ENCODE measurements at places on chromosomes 12 and 14.

DNA sequence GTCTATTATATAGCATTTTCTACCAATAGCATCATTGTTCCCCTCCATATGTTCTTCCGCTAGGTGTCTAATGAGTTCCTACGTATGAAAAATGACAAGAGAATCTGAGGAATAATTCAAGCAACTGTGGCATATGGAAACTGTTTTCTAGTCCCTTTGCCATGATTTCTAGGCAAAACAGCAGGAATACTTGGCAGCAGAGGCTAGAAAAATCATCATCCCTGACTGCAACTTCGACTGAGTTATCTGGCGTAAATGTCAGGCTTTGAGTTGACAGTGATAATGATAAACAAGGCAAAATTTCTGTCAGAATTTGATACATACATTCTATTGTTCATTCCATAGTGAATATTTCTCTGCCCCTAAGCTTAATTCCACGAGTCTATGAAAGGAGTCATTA, 572.8 kb upstream of the USP15 start:
- no peak for DNase-seq

- DNase-seq = no peak
Observed at GRCh38 chr14:101603096-101603495, 41.8 kb downstream of the DIO3 start.

- no peak for DNase-seq
Observed at GRCh38 chr12:45611061-45611460, 118.4 kb upstream of the ARID2 start.

DNA sequence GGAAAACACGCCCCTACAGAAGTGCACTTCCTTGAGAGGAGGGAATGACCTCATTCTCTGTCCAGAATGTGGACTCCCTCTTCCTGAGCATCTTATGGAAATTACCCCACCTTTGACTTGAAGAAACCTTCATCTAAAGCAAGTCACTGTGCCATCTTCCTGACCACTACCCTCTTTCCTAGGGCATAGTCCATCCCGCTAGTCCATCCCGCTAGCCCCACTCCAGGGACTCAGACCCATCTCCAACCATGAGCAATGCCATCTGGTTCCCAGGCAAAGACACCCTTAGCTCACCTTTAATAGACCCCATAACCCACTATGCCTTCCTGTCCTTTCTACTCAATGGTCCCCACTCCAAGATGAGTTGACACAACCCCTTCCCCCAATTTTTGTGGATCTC, 5.0 kb upstream of the INHBE start:
- DNase-seq = no peak

DNA sequence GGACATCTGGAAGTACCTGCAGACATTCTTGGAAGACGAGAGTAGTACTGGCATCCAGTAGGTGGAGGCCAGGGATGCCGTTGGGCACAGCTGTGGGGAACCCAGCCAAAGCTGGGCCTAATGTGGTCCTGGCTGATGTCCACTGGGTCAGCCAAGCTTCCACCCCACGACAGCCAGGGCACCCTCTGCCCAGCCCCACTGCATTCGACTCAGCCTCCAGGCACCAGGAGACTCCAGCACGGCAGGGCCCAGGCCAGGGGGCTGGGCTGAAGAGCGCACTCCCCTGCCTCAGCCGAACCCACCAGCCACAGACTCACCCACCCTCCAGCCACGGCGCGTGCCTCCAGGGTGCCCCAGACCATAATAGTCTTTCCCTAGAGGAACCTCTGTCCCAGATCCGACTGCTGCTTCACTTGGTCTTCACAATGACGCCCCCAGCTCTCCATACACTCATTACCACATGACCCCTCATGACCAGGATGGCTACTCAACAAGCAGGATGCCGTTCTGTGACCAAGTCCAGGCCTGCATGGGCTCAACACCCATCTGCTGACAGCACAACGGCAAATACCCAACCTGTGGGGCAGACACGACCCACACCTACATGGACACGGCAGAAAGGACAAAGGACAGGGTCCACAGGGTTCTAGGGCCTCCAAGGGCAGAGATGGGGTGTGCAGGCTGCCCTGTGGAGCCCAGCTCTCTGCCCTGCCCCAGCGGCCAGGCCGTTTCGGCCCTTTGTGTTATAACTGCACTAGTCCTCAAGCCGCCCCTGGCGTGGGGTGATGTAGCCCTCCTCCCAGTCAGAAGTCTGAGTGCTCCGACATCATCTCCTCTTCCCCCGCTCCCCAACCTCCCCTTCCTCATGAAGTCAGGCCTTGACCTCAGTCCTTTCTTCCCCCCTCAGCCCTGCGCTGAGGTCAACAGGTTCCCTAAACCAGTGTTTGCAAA, 22.8 kb downstream of the ITPK1 start:
- no peak for DNase-seq

DNA sequence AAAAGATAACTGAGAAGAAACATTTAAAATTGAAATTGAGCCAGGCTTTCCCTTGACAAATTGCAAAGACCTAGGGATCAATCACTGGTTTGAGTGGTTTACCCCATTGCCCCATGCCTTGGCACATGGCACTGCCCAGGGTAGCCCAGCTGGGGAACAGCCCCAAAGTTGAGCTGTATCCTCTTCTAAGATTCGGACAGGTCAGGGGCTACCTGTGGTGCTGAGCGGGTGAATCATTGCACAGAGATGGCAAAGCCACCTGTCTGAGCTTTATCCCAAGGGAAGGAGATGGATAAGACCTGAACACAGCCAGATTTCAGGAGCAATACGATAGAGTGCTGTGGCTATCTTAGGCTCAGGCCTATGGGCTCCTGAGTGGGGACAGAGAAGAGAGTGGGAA, 7.0 kb downstream of the IFI27L2 start:
- no peak for DNase-seq

- no peak for DNase-seq
Observed at GRCh38 chr12:47860279-47860841, 40.7 kb upstream of the HDAC7 start.

DNA sequence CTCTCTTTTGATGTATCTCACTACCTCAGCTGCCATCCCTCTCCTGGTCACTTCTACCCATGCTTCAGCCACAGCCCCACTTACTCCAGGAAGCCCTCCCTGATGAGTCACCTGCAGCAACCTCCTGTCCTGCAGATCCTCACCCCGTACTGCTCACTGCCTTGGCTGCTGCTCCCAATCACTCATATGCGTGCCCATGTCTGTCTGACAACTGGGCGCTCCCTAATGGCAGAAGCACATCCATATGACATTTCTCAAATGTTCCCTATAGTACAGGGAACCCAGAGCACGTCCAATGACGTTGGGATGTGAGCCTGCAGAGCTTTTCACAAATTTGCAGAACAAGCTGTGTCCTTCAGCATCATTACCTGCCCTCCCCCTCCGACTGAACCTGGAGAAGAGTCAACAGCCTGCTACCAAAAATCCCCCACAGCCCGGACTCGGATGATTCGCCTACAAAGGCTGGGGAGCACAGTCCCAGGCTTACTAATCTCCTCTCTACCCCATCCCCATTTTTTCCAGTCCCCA, 90.0 kb downstream of the SINHCAF start:
- DNase-seq = no peak

DNA sequence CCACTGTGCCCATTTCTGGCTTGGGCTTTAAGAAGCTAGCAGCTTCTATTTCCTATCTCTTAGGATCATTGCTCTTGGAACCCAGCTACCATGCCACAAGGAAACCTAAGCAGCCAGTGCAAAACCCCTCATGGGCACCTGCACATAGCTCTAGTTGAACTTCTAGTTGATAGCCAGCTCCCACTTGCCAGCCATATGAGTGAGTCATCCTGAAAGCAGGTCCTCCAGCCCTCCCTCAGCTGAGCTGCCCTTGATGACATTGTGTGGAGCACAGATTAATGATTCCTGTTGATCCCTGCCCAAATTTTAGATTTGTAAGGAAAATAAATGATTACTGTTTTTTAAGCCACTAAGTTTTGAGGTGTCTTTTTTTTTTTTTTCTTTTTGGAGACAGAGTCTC, 234.2 kb upstream of the FBXO33 start:
- DNase-seq = no peak

GRCh38 chr12:71904629-71905028, 34.0 kb upstream of the TPH2 start:
- no peak for DNase-seq

- DNase-seq = no peak
Observed at GRCh38 chr12:110355073-110355472, 48.4 kb downstream of the ANAPC7 start.

GRCh38 chr14:75579338-75579864, 981 bp downstream of the FLVCR2 start:
- DNase-seq = no peak

DNA sequence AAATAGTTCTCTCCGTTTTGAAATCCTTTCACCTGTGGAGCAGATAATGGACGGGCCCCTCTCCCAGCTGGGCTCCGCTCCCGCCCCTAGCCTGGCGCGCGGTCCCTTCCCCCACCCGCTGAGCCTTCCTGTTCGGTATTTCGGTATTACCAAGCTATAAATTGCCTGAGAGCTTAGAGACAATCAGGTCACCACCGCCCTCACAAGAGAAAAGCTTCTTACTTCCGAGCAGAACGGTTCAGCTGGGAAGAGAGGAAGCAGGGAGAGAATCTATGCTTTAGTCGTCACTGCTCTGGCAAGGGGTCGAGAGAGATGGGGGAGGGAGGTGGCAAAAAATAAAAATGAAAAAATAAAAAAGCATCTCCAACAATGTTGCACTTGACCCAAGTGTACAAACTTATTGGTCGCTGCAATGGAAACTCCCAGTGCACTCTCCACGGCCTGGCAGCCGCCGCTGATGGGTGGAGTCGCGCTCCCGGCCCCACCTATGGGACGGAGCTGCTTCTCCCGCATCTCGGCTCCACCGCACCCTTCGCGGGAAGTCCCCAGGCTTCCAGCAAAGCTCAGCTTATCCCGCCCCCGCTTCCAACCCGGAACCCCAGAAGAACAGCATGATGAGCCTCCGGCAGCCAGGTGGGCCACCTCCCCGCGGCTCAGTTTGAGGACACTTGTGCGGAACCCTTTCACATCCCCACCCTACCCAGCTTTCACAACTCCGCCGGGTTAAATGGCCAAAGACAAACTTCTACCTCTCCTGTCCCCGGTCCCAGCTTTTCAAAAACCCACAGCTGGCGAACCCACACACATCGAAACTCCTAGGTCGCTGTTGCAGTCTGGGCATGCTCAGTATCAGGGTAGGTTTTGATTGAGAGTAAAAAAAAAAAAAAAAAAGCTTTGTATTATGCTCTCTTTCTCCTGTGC, 832 bp upstream of the SYT1 start:
- peak; percentile 52 for DNase-seq

DNA sequence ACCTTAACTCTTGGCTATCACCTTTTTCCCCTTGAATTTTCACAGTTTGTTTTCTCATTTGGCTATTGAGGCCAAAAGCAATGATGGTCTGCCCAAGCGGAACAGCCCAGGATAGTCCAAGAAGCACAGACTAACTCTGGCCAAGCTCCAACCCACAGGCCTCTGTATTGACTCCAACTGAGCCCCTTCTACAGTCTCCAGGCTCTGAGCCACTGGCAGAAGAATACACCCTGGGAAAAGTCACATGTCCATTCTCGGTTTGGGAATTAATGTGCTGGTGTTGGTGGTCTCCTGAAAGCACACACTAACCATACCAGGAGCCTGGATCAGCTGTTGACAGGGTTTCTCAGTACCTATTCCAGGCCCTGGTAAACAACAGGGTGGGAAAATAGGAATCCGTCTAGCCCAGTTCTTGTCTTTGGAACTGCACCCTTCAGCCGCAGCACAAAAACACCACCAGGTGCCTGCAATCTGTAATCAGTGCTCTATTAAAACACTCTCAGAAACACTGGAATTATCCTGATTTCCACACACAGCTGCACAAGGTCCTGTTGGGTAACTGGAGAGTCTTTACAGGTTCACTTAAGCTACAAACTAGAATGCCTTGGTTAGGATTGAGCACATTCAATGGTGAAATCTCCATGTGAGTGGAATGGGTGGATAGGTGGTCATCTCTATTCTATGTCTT, 63.6 kb downstream of the STXBP6 start:
- DNase-seq = peak; percentile 61

- DNase-seq = no peak
Observed at GRCh38 chr12:106120519-106121105, 18.1 kb downstream of the NUAK1 start.

GRCh38 chr12:90029317-90029716, 320.7 kb upstream of the ATP2B1 start:
- peak; percentile 14 for DNase-seq

- DNase-seq = no peak
Observed at GRCh38 chr12:57135527-57136326, 7.4 kb downstream of the LRP1 start.

DNA sequence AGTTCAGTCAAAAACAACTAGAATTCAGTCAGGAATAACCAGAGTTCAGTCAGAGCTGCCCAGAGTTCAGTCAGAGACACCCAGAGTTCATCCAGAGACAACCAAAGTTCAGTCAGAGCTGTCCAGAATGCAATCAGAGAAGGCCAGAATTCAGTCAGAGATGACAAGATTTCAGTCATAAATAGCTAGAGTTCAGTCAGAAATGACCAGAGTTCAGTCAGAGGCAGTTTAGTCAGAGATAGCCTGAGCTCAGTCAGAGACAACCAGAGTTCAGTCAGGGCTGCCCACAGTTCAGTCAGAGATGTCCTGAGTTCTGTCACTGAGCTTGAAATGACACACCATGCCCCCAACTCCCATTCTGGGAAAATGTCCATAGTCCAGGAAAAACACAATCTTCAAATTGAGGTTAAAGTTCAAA, 1102.8 kb downstream of the BCL11B start:
- no peak for DNase-seq

GRCh38 chr12:102480406-102480805, at the start of gene IGF1:
TSS of gene IGF1 (minus strand) at chr12:102480563. CDS start at chr12:102480381, 182 bp downstream.
- DNase-seq = no peak

- no peak for DNase-seq
Observed at GRCh38 chr12:68967046-68967445, 34.1 kb upstream of the CPM start.

GRCh38 chr12:2833327-2833726, 1.5 kb downstream of the NRIP2 start:
- DNase-seq = no peak

GRCh38 chr14:87002776-87003175, 990.2 kb downstream of the GALC start:
- no peak for DNase-seq

- no peak for DNase-seq
Observed at GRCh38 chr12:12439636-12440035, 82.8 kb downstream of the BORCS5 start.

GRCh38 chr14:92686900-92687427, 61.5 kb downstream of the LGMN start:
- DNase-seq = no peak

All from NCI-H2029 treated with DMSO at 0.1 percent for 48 hours (cell line).